ENCODE measurements at places on chromosomes 2 and 18. TPM values are rescaled to one million over a fixed set of nuclear protein-coding genes. Genes with fewer than 3 reads are reported as not detected.

GRCh38 chr18:36135264-36135663 is 5.6 kb downstream of the ELP2 start:
- no peak for DNase-seq
- no peaks in the 10 kb centered on the region for H3K4me1 ChIP-seq
- no peaks in the 10 kb centered on the region for H3K27me3 ChIP-seq
- no peak overlapping the region for H3K4me3 ChIP-seq

- no peak overlapping the region for H3K4me3 ChIP-seq
- DNase-seq: no peak
- no peaks in the 10 kb centered on the region for H3K36me3 ChIP-seq
- H3K27ac ChIP-seq: no peak overlapping the region
- H3K27me3 ChIP-seq: no peaks in the 10 kb centered on the region
These were observed 6.7 kb downstream of the GFPT1 start for GRCh38 chr2:69380072-69380917.

- H3K4me1 ChIP-seq: no peaks in the 10 kb centered on the region
- no peaks in the 10 kb centered on the region for H3K27me3 ChIP-seq
- H3K4me3 ChIP-seq: no peak overlapping the region
- H3K36me3 ChIP-seq: no peaks in the 10 kb centered on the region
- H3K27ac ChIP-seq: no peak overlapping the region
These were observed 136.1 kb downstream of the AQP4 start for GRCh38 chr18:26729449-26729848.

DNA sequence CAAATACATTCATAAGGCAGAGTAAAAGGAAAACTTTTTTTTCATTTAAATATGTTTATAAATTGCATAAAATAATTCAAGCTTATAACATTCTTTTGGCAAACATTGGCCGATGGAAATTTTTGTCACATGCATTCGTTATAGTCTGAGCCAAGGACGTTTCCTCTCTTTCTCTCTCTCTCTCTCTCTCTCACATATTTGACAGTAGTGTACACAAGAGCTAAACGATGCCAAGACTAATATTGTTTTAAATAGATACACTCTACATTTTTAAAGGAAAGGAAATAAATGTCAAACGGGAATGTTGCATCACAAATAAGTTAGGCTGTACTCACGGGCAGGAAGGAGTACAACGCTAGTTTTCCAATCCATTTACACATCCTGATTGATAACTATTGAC is 251.1 kb upstream of the SMIM21 start:
- no peak overlapping the region for H3K27ac ChIP-seq
- H3K4me1 ChIP-seq: no peaks in the 10 kb centered on the region
- H3K36me3 ChIP-seq: no peaks in the 10 kb centered on the region
- no peak for DNase-seq

GRCh38 chr2:200379481-200380090 is 73.1 kb downstream of the SPATS2L start:
- H3K4me3 ChIP-seq: no peak overlapping the region
- H3K36me3 ChIP-seq: no peaks in the 10 kb centered on the region
- H3K4me1 ChIP-seq: peaks cover 17% of the 10 kb centered on the region
- no peak for DNase-seq
- H3K27ac ChIP-seq: peak overlapping the region; percentile 75
- no peaks in the 10 kb centered on the region for H3K27me3 ChIP-seq

DNA sequence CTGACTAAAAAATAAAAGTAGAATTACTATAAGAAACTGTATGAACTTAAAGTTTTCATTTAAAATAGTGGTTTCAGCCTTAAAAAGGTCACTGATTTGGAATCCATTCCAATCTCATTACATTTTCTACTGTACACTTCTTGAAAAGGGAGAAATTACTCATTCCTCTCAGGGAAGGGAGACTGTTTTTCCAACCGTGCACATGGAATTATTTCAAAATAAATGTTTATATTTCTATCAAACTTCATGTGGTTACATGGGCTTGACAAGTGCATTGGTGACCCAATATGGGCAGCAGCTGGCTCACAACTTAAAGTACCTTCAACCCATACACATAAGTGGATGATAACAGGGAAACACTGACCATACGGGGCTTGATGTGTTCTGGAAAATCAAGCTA is 324.5 kb upstream of the THUMPD2 start:
- DNase-seq: no peak
- H3K4me1 ChIP-seq: no peaks in the 10 kb centered on the region
- no peaks in the 10 kb centered on the region for H3K27me3 ChIP-seq
- no peak overlapping the region for H3K27ac ChIP-seq

DNA sequence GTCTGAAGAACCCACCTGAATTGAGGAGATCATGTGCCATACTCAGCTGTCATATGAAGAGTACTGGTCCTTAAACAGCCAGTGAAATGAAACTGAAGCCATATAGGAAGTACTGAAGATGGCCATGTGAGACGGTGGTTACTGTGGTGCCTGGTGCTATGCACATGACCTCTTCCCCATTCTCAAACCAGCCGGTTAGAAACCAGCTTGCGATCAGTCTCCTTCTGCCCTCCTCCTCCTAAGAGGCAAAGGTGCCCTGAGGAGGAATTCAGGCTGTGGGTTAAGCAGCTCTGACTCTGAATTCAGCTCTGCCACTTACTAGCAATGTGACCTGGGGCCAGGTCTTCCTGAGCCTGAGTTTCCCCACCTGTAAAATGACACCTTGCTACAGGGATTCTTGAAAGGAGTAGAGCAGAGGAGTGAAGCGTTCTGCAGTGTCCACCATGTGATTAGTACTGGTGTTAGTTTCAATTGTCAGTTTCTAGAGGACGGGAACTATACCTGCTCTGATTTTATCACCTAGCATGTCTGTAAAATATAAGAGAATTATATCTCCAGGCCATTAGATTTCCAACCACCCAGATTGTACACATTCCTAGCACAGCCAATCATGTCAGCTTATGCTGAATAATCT is 5.1 kb downstream of the FECH start:
- no peaks in the 10 kb centered on the region for H3K27me3 ChIP-seq
- no peak overlapping the region for H3K4me3 ChIP-seq
- peaks cover 7% of the 10 kb centered on the region for H3K4me1 ChIP-seq
- H3K36me3 ChIP-seq: no peaks in the 10 kb centered on the region

DNA sequence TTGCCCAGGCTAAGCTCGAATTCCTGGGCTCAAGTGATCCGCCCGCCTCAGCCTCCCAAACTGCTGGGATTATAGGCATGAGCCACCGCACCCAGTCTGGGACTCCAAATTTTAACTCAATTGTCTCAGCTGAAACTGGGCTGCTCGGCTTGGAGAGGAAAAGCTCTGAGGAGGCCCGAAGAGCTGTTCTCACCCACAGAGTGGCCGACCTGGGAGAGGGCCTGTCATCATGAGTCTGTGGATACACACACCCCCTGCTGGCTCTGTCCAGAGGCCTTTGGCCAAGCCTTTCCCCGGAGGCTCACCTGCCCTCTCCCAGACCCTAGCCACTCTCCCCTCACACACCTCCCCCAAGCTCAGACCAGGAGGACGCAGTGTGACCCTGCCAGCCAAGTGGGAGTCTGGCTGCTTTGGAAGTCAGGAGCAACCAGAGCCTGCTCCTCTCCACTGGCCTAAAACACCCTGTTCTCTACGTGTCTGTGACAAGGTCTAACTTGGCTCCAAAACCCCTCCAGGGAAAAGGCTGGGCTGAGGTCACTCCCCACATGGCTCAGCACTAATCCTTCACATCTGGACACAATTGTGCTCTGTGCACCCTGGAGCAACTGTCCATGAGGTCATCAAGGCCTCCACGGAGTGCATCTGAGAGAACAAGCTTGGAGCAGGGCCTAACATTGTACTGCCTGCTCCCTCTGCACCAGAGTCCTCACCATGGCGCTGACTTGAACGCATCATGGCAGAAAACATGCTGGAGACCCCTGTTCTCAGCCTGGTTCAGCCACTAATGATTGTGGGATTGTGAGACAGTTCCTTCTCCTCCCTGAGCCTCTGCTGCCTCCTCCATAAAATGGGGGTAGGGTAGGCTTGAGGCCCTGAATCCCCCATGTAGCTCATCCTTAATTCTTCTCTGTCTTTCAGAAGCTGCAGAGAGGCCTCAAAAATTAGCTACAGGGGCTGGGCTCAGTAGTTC is 49.9 kb upstream of the RAB6C start:
- DNase-seq: no peak
- no peak overlapping the region for H3K27ac ChIP-seq
- H3K36me3 ChIP-seq: no peaks in the 10 kb centered on the region
- H3K4me1 ChIP-seq: no peaks in the 10 kb centered on the region
- H3K27me3 ChIP-seq: no peaks in the 10 kb centered on the region

- DNase-seq: no peak
- no peaks in the 10 kb centered on the region for H3K36me3 ChIP-seq
- H3K27me3 ChIP-seq: no peaks in the 10 kb centered on the region
- no peak overlapping the region for H3K27ac ChIP-seq
- H3K4me3 ChIP-seq: no peak overlapping the region
These were observed 8.5 kb upstream of the DAW1 start for GRCh38 chr2:227862741-227863588.

The ERMN gene
- not detected for total RNA-seq

The WNT6 gene
- total RNA-seq: 56.5 TPM

The MAPRE2 gene
- 17.2 TPM for total RNA-seq

The PIKFYVE gene
- total RNA-seq: 26.7 TPM

Measured in prostate gland (tissue), 2 donors.